NAMALWA (cell line): ENCODE measurements at places on chromosomes 5 and 9.

DNA sequence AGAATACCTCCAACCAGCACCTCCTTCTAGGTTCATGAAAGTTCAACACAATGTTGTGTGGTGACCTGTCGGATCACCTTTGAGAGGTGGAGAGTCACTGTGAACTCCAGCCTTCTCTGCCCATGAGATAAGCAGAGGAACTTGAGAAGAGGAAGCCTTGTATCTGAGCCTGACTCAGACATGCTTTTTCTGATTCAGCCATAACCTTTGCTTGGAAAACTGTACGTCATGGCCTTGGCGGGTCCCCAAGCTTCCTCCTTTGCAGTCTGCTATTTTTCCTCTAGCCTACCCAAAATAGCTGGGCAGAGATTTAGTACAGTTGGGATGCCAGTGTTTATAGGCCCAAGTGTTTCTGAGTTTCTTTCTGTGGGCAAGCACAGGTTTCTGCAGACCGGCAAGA is 274.7 kb downstream of the CETN3 start:
- no peak for DNase-seq

- peak; percentile 97 for DNase-seq
Measured at GRCh38 chr5:43008363-43009153, 31.6 kb downstream of the ANXA2R start.

GRCh38 chr5:143536364-143536763 is 132.9 kb upstream of the NR3C1 start:
- no peak for DNase-seq

DNA sequence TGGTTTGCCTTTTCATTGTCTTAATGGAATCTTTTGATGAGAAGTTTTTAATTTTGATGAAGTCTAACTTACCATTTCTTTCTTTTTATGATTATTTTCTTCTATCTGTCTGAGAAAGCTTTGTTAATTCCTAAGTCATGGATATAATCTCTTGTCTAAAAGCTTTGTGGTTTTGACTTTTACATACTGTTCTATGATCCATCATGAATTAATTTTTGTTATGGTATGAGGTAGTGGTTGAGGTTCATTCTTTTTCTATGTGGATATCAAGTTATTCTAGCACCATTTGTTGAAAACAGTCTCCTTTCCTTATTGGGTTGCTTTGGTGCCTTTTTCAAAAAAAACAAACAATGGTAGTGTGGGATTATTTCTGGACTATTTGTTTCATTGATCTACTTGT is 20.4 kb downstream of the FBXO10 start:
- no peak for DNase-seq

DNA sequence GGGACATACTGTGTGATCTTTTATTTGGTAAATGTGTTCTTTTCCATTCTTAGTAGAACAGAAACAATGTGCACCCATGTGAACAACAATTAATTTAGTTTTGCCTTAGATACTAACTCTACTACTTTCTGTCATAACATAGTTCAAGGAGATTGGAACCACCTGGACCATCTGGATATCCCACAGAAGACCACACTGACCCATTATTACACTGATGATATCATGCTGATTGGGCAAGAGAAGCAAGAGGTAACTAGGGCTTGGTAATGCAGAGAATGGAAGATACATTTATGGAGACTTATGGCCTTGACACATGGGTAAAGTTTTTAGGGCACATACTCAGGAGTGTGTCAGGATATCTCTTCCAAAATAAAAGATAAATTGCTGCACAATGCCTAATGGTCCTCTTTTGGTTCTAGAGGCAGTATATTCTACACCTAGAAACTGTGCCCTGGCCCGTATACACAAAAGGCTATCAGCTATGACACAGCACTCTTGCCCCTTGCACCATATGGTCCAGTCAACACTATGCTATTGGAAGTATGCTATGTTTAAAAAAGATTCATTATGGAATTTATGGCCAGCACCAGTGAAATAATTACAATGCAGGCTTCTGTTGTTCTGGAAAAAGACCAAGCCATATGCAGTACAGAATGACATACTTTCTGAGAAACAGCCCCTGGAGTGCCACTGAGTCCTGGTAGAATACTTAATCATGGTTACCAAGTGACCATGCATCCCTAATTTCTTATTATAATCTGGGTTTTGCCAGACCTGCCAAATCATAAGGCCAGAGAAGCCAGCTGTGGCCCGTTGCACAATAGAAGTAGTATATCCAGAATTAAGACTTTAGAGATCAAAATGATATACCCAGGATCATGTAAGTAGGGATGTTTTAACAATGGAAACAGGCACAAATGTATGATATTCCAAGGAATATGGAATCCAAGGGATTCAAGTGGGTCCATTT is 41.6 kb upstream of the MROH2B start:
- DNase-seq, result no peak

DNA sequence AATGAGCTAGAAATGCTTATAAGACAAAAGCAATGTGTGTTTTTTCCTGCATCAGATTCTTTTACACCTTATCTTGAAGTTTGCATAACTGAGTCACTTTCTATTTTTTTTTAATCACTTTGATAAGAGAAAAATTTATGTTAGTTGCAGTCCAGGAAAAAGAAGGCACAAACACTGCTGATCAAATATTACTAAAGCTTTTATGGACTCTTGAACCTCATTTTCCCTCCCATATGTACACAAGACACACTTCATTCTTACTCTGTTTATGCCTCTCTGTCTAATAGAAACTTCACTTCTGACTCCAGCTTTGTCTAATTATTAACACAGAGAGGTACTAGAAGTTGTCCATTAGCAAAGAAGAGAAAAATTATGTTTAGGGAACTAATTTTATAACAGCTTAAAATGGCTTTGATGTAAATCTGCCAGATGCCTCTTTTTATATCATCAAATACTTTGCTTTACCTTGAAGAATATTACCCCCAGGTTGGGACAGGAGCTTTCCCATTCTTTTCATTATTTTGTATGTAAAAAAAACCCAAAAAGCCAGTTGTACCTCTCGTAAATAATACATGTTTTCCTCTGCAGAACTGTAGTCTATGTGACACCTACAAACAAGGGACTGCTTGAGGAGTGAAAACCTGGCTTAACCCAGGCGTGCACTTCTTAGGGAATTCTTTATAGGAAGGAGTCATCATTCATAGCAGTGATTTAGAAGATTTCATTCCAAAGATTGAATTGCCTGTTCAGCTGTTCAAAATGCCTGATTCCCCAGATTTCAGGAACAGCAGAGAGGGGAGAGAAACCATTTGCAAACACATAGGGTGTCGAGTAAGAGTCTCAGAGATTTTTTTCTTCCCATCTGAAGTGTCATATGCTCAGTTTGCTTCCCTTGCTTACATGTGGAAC is 72.6 kb downstream of the DAPK1 start:
- no peak for DNase-seq

DNA sequence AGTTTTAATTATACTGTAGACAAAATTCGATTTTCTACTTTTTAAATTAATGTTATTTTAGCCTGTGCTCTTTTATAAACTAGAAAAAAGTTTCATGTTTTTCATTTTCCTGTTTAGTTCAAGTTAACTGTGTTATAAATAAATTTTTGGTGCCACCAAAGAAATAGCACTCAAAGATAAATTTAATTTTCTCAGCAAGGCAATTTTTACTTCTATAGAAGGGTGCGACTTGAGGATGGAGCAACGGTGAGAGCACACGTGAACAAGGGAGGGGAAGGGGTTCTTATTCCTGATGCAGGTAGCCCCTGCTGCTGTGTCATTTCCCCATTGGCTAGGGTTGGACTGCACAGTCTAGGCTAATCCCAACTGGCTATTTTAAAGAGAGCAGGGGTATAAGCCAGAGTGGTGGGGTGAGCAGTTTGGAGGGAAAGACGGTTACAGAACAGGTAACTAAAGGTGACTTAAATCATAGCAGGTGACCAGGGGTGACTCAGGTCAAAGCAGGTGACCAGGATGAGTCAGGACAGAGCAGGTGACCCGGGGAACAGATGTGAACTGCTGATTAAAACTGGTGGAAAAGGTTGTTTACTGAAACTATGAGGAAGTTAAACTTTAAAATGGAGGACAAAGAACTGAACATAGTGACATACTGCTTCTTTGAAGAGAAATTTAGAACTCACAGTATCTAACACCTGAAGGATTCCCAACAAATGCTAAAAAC is 104.6 kb upstream of the GPBP1 start:
- no peak for DNase-seq

DNA sequence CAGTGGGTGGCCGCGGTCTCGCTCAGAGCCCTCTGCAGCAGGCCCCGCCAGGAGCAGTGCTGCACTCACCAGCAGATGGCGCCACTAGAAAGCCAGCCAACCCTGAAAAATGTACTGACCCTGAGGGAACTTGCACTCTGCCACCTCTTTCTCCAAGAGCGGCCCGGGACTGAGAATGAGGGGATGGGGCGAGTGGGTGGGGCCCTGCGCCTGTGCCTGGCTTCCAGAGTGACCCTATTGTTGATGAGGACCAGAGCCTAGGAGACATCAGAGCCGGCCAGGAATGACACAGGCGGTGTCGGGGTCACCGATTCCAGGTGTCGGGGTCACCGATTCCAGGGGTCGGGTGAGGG is 2.9 kb upstream of the IL17B start:
- peak; percentile 71 for DNase-seq

DNA sequence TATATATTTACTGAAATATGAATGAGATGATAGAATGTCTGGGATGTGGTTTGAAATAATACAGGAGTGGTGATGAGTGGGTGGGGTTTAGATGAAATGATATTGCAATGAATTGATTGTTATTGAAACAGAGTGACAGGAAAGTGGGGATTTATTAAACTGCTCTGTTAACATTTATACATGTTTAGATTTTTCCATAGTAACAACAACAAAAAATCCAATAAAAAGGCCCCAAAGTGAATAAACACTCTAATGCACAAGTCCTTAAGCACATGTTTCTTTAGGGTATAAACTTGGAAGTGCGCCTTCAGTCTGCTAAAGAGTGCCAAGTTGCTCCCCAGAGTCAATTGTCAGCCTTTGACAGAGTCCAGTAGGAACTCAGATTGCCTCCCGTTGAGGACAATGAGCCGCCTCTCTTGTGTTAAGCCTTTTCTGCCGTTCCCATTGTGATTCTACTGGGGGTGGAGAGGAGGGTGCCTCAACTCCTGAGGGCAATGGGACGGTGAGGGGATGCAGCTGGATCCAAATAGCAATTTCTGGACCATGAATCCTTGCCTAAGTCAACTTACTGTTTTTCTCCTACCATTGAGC is 112.3 kb downstream of the SLC28A3 start:
- no peak for DNase-seq

- no peak for DNase-seq
Measured at GRCh38 chr9:134742822-134743535, 101.4 kb downstream of the COL5A1 start.

- no peak for DNase-seq
Measured at GRCh38 chr9:91530829-91531228, 107.2 kb upstream of the NFIL3 start.

GRCh38 chr5:174371600-174372094 is 326.1 kb downstream of the NSG2 start:
- DNase-seq, result no peak

DNA sequence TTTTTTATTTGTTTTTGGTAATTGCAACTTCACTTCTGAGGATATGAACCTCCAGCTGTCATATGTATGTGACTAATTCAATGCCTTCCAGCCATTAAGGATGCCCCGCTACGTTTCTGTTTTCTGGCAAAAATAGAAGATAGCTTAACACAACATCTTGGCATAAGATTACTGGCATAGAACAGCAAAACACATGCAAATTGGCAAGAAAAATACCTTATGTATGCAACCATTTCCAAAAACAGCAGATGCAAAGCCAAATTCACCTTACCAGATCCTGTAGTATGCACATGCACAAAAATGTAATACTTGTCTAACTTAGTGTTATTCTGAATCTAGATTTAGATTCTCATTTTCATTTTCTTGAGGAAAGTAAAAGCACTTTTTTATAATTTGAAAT is 461.1 kb upstream of the CYLC2 start:
- DNase-seq, result no peak

GRCh38 chr5:158591301-158591863 is 508.3 kb downstream of the EBF1 start:
- DNase-seq, result no peak

DNA sequence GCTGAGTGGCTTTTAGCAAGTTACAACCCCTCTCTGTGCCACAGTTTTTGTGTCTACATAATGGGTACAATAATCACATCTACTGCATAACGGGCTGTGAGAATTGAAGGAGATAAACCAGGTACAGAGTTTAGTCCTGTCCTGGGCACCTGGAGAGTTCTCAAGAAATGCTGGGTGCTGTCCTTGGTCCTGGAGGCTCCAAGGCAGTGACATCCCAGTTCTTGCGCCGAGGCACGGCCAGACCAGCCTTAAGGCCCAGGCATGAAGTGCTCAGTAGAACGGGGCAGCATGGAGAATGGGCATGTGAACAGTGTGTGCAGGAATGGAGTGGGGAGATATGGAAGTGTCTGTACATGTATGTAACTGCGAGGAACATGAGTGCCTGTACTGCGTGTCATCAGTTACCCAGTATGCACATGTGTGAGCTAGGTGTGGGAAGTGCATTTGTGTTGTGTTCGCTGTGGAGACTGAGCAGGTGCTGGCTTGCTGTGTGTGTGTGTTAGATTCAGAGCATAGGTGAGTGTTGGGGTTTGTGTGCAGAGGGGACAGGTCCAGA is 6.3 kb upstream of the UNC5A start:
- DNase-seq, result no peak

- DNase-seq, result no peak
Measured at GRCh38 chr5:146126068-146126467, 20.7 kb upstream of the PLAC8L1 start.

GRCh38 chr5:63401436-63402046 is 560.7 kb downstream of the HTR1A start:
- DNase-seq, result peak; percentile 72

- no peak for DNase-seq
Measured at GRCh38 chr5:168282120-168282519, 9.3 kb upstream of the WWC1 start.

DNA sequence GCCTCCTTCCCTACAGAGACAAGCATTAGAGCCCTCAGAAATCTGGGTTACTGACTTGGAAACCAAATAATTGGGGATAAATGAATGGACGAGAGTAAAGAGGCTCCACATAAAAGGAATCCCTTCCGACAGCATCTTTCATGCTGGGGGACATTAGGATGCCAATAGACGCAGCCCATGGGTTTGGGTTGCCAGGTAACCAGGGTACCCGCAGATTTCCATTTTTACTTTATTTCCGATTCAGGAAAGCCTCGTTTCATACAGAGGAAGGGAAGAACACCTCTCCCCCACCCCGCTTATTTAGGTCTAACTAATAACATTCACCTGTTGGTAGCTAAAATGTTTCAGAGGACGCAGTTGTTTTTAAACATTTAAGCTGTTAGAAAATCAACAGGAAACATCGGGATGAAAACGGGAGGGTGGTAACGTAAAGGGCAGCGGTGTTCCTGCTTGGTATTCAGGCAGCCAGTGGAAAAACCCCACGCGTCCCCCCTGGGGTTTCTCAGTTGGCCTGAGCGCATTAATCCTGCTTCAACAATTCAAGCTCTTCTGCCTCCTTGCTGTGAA is 179.5 kb downstream of the YTHDC2 start:
- no peak for DNase-seq
